Sigmoid colon (tissue), 7 donors: ENCODE measurements at places on chromosomes 2 and 18. TPM values are rescaled to one million over a fixed set of nuclear protein-coding genes. Genes with fewer than 3 reads are reported as not detected.
A peak's percentile ranks its signal among the peaks of the same experiment; 100 is the strongest.

The CDH19 gene
- 69.6 TPM for total RNA-seq

The CRACDL gene
- total RNA-seq, result 0.36 TPM

The HOXD10 gene
- total RNA-seq, result 10.7 TPM

The FIGLA gene
- not detected for total RNA-seq

The TMEM169 gene
- total RNA-seq, result 1.4 TPM

The LOXHD1 gene
- total RNA-seq, result 0.27 TPM

The ASIC4 gene
- not detected for total RNA-seq

The SGPP2 gene
- 1.1 TPM for total RNA-seq

The ZNG1B gene
- 21.0 TPM for total RNA-seq

The GKN1 gene
- total RNA-seq, result not detected

The CPSF3 gene
- 23.2 TPM for total RNA-seq

- DNase-seq, result peak; percentile 88
- H3K27me3 ChIP-seq, result no peaks in the 10 kb centered on the region
- no peaks in the 10 kb centered on the region for H3K36me3 ChIP-seq
- no peaks in the 10 kb centered on the region for H3K4me1 ChIP-seq
These were observed 133.6 kb downstream of the SP3 start for GRCh38 chr2:173831312-173832229.

GRCh38 chr2:231384970-231385369 lies 10.5 kb upstream of the B3GNT7 start:
- H3K36me3 ChIP-seq, result no peaks in the 10 kb centered on the region
- no peaks in the 10 kb centered on the region for H3K27me3 ChIP-seq
- no peak overlapping the region for H3K4me3 ChIP-seq
- DNase-seq, result no peak
- H3K27ac ChIP-seq, result no peak overlapping the region

- no peaks in the 10 kb centered on the region for H3K36me3 ChIP-seq
- no peak overlapping the region for H3K4me3 ChIP-seq
- no peak for DNase-seq
- no peaks in the 10 kb centered on the region for H3K27me3 ChIP-seq
- H3K27ac ChIP-seq, result no peak overlapping the region
- H3K4me1 ChIP-seq, result no peaks in the 10 kb centered on the region
These were observed 27.7 kb upstream of the CPS1 start for GRCh38 chr2:210528716-210529115.

DNA sequence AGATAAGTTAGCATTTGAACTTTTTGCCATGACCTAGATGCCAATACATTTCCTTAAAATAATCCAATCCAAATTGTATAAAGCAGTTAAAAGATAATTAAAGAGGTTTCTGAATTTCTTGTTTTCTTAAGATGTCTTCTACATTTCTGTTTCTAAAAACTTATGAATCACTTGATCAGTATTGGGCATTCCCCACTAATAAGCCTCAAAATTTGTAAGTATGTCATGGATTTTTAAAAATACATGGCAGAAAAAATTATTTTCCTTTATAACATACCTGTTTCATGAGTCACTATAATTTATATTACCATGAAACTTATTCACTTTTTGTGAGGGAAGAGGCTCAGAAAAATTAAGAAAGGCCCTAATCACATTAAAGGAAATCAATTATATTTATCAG lies 90.3 kb upstream of the TFPI start:
- H3K4me3 ChIP-seq, result no peak overlapping the region
- H3K4me1 ChIP-seq, result no peaks in the 10 kb centered on the region
- no peak overlapping the region for H3K27ac ChIP-seq

DNA sequence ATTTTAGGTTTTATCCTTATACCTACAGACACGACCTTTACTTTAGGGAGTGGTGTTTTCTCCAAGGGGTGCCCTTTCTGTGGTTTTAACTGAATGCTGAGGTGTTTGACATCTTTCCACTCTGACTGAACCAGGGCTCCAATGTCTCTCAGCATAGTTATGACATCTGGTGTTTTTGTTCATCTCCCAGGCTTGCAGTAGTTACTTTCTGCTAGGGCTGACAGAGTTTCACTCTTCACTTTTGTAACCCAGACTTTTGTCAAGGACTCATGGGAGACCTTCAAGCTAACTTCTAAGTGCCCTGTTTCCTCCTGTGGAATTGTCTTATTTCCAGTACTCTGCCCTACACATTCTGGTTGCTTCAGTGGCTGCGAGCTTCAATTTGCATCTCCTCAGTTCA lies 103.1 kb downstream of the CCDC85A start:
- no peak overlapping the region for H3K4me3 ChIP-seq
- no peak overlapping the region for H3K27ac ChIP-seq
- H3K27me3 ChIP-seq, result no peaks in the 10 kb centered on the region
- H3K36me3 ChIP-seq, result no peaks in the 10 kb centered on the region

DNA sequence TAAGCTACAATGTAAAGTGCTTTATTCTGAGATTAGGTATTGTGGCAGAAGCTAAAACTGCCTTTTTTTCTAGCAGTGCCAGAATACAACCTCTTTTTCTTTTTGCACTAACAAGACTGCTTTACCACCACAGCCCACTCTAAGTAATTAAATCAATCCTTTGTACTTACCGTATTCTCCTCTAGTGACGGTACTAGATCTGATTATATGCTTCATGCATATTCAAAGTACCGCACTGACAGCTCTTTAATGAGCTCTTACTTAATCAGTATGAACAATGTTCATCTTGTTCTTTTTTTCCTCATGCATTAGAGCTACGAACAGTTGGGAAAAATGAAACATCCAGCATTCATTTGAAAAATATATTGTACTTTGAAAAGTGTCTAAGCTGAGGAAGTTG lies 16.1 kb upstream of the OTX1 start:
- H3K36me3 ChIP-seq, result no peaks in the 10 kb centered on the region
- no peaks in the 10 kb centered on the region for H3K4me1 ChIP-seq
- DNase-seq, result no peak
- no peaks in the 10 kb centered on the region for H3K27me3 ChIP-seq

DNA sequence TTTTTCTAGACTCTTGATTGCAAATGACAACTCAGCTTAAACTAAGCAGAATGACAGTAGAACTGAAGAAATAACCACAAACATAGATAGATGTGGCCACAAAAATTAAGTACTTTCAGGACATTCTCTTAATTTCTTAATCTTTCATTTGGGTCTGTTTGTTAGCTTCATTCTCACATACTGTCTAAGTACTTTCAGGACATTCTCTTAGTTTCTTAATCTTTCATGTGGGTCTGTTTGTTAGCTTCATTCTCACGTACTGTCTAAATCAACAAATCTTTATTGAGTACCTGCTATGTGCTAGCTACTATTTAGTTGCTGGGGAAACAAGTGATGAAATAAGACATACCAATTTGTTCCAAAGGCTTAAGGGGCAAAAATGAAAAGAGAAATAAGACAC lies 35.1 kb downstream of the FAM117B start:
- no peaks in the 10 kb centered on the region for H3K36me3 ChIP-seq
- H3K27ac ChIP-seq, result no peak overlapping the region
- H3K4me3 ChIP-seq, result no peak overlapping the region
- no peaks in the 10 kb centered on the region for H3K27me3 ChIP-seq
- DNase-seq, result no peak

GRCh38 chr18:55236150-55236931 lies 277.1 kb upstream of the CCDC68 start:
- peaks cover 17% of the 10 kb centered on the region for H3K4me1 ChIP-seq
- peak overlapping the region; percentile 7 for H3K27ac ChIP-seq
- H3K27me3 ChIP-seq, result no peaks in the 10 kb centered on the region
- DNase-seq, result no peak

- no peak overlapping the region for H3K27ac ChIP-seq
- no peaks in the 10 kb centered on the region for H3K27me3 ChIP-seq
- DNase-seq, result no peak
- H3K4me3 ChIP-seq, result no peak overlapping the region
These were observed 1036.5 kb upstream of the FANCL start for GRCh38 chr2:59277671-59278070.

- no peak for DNase-seq
- H3K27me3 ChIP-seq, result no peaks in the 10 kb centered on the region
- no peak overlapping the region for H3K4me3 ChIP-seq
- no peaks in the 10 kb centered on the region for H3K4me1 ChIP-seq
- H3K27ac ChIP-seq, result no peak overlapping the region
- H3K36me3 ChIP-seq, result no peaks in the 10 kb centered on the region
These were observed 34.0 kb upstream of the TMEFF2 start for GRCh38 chr2:192228685-192229084.

- no peaks in the 10 kb centered on the region for H3K36me3 ChIP-seq
- no peaks in the 10 kb centered on the region for H3K27me3 ChIP-seq
- DNase-seq, result no peak
- H3K4me3 ChIP-seq, result no peak overlapping the region
- no peak overlapping the region for H3K27ac ChIP-seq
These were observed 151.5 kb downstream of the ERBB4 start for GRCh38 chr2:212387146-212387545.

DNA sequence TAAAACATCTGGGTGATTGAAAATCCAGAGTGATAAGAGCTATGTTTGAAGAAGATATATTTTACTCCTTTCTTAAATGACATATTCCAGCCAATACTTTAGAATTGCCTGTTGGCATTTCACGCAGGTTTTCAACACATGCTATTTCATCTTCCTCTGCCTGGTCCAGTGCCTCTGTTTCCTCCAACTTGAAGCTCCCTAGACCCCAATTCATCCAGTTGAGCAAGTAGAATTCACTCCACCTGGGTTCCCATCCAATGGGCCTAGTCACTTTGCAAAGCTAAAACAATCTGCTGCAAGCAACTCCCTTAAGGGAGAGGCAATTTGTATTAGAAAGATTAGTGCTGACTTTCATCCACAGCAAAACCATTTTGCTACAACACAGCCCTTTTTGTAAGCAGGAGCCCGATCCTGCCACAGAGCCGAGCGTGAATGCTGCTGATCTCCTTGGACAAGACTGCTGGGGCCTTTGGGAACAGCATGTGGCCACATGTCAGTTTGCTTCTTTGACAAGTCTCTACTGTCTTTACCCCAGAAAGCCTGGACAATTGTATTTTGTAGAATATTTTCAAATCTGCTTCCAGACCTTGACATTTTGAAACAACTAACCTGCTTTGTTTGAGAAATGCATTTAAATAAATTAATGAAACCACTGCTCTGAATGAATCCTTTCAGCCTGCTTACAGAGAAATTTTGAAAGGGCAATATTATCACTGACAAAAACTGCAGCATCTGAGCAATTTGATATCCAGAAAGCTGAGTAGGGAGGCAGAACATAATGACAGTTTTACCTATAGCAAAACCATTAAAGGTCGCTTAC lies 259.1 kb downstream of the TDRD15 start:
- no peaks in the 10 kb centered on the region for H3K4me1 ChIP-seq
- H3K36me3 ChIP-seq, result no peaks in the 10 kb centered on the region
- H3K27me3 ChIP-seq, result no peaks in the 10 kb centered on the region
- no peak for DNase-seq
- no peak overlapping the region for H3K27ac ChIP-seq

GRCh38 chr18:12305930-12306629 lies 2.0 kb upstream of the TUBB6 start:
- no peaks in the 10 kb centered on the region for H3K4me1 ChIP-seq
- no peak overlapping the region for H3K4me3 ChIP-seq
- H3K27ac ChIP-seq, result peak overlapping the region; percentile 94
- no peaks in the 10 kb centered on the region for H3K27me3 ChIP-seq
- DNase-seq, result no peak

DNA sequence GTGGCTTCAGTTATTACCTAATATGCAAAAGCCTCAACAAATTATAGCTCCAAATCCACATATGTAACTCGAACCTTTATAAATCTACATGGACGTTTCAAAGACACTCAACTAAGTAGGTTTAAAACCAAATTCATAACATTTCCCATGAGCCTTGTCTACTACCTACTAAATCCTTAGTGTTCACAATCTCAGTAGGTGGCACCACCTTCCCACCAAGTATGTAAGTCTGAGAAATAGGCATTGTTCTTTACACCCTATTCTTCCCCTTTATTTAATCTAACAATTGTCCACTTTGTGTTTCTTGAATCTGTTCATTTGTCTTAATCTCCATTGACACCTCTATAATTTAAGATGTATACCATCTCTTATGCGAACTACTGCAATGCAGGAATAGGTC lies 4.6 kb downstream of the PIGN start:
- H3K36me3 ChIP-seq, result no peaks in the 10 kb centered on the region
- no peak overlapping the region for H3K4me3 ChIP-seq
- no peak for DNase-seq
- H3K27me3 ChIP-seq, result no peaks in the 10 kb centered on the region

DNA sequence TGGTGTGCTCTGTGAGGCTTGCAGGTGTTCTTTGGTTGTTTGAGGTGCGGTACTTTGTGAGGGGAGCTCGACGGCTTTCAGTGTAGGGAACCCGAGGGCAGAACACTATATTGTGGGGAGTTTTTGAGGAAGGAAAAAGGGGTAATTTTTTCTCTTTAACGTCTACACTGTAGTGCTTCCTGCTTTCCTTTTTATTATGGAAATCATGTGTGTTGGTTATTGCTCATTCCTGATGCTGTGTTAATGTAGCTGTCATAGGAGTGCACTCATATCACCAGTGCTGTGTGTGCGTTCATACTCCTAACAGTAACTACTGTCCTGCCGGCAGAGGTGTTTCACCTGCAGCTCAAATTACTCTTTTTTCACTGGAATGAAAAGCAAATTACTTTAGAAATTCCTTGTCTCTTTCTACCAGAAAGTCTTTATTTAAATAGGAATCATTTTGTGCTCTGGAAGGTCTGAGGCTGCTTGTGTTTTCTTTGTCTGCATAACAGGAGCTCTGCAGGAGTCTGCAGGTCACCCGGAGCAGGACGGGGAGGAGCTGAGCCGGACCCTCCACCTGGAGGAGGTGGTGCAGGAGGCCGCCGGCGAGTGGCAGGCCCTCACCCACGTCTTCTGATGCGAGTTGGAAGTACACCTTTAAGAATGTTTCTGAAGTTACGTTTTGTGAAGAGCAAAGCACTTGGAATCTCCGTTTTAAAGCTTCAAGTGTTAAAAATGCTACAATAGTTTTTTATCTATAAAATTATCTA lies 145.5 kb downstream of the ZNF236 start:
- no peak for DNase-seq
- no peaks in the 10 kb centered on the region for H3K4me1 ChIP-seq
- H3K27me3 ChIP-seq, result no peaks in the 10 kb centered on the region
- H3K4me3 ChIP-seq, result no peak overlapping the region
- no peaks in the 10 kb centered on the region for H3K36me3 ChIP-seq
- H3K27ac ChIP-seq, result no peak overlapping the region

GRCh38 chr18:23591011-23591410 lies 4.7 kb upstream of the NPC1 start:
- no peaks in the 10 kb centered on the region for H3K4me1 ChIP-seq
- no peaks in the 10 kb centered on the region for H3K27me3 ChIP-seq
- no peaks in the 10 kb centered on the region for H3K36me3 ChIP-seq
- DNase-seq, result no peak
